Fibroblast of lung (primary cell): ENCODE measurements at places on chromosomes 1 and 21.
A peak's percentile ranks its signal among the peaks of the same experiment; 100 is the strongest.

DNA sequence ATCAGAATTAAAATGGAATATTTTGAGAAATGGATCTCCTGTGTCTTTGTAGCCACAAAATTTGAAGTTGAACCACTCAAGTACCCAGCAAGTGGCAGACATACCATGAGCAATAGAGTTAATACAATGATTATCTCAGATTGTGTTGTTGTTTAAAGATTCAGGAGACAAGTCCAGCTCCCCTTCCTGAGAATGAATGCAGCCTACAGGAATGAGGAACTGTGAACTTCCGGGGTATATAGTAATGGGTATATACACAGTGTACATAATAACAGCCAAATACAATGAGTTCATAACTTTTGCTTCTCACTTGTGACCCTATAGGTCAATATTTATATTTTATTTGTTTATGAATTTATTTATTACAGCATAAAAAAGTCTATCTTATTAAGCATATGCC is 445.0 kb downstream of the SETD4 start:
- DNase-seq: no peak

DNA sequence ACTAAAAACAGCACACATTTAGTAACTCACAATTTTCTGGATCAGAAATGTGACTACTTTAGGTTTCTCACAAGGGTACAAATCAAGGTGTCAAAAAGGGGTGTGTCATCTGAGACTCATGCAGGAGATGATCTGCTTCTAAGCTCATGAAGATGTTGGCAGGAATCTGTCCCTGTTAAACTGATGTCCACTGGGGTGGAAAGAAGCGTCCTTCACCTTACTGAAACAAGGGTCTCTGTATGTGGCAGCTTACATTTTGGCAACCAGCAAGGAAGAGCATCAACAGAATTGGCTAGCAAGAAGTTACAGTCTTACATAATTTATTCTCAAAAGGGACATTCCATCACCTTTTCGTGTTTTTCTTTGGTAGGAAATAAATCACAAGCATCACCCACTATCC is 1223.8 kb downstream of the AMY1C start:
- DNase-seq: no peak

DNA sequence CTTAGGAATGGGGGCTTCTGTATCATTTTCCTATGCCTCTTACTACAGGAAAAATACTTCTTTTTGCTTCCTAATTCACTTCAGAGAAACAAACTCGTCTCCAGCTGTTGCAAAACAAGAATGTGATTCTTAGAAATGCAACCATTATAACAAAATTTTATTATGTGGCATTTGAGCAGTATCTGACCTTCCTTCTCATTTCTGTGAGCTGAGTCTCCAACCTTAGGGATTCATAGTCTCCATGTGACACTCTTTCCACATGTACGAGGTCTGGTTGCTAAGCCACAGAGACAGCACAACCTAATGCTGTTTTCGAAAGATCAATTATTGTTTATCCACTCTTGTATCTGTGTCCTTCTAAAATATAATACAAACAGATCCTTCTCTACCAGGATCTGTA is 75.3 kb upstream of the RGS4 start:
- DNase-seq: no peak

DNA sequence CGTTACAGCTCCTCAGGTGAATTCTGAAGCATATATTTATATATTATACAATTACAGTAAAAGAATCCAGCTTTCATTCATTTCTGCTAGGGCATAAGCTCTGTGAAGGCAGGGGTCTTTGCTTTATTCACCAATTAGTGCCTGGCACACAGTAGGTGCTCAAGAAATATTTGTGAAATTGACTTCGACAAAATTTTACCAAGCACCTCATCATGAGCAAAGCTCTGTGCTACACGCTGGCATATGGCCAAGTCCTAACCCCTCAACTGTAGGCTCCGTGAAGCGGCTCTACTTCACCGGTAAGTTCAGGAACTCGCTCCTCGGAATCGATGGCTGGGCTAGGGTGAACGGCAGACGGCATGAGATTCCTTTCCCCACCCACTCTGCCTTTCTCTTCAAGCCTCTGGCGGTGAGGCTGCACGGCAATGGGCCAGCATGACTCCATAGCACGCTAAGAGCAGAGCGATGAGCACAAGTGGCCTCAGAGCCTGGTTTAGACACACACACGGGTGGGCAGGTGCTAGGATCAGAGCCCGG is 8.7 kb downstream of the C1orf174 start:
- no peak for DNase-seq

DNA sequence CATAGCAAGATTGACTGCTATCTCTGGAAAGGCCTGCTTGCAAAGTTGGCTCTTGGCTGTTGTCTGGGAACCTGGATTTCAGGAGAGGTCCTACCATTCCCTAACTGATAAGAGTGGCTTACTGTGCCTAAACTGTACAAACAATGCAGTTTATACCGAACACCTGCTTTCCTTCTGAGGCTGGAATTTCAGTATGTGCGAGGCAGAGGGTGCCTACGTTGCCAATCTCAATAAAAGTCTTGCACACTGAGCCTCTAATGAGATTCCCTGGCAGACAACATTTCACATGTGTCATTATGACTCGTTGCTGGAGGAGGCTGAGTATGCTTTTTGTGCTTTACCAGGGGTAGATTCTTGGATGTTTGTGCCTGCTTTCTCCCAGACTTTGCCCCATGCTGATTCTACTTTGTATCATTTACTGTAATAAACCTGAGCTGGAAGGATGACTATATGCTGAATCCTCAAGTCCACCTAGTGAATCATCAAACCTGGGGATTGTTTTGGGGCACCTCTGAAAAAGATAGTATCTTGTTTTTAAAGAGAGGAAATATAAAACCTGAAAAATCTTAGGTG is 58.9 kb upstream of the GNG4 start:
- DNase-seq: no peak

DNA sequence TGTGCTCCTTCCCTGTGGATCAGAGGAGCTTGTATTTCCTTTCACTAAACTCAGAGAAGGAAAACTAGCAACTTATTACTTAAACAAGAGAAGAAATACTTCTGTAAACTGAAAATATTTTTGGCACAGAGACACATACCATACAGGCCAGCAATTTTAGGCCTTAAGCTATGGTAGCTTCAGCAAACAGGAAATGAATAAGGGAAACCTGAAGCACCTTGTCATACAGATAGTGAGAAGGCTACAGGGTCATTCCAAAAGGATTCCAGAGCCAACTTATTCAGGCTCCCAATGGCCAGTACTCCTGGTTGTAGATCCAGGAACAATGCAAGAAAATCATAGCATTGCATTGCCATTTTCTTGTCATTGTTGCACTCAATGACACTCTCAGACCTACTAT is 9.1 kb upstream of the KYAT3 start:
- DNase-seq: peak; percentile 37

DNA sequence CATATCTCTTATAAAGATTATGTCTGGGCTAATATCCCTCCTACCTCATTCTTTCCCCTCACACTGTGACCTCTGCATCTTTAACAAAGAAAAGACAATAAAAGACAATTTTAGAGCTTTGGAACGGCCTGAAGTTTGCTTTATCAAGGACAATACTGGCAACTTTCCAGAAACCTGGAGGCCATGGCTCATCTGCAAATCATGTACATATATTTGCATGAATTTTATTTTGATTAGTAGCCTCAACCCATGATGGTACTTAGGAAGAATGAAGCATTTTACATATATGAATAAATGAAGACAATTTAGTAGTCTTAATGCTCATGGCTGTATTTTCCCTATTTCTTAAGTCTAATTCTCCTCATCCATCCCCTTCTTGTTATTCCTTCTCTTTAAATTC is 612.2 kb upstream of the CXADR start:
- no peak for DNase-seq

GRCh38 chr1:30001011-30001731 is 722.2 kb downstream of the MATN1 start:
- DNase-seq: no peak

- DNase-seq: no peak
Observed at GRCh38 chr1:186165303-186165702, 209.8 kb downstream of the TPR start.

- no peak for DNase-seq
Observed at GRCh38 chr1:186443638-186444037, 17.3 kb downstream of the PDC start.
